ENCODE measurements at places on chromosomes 7 and 10. TPM values are rescaled to one million over a fixed set of nuclear protein-coding genes. Genes with fewer than 3 reads are reported as not detected.
A peak's percentile ranks its signal among the peaks of the same experiment; 100 is the strongest.

The DNAJC2 gene
- polyA plus RNA-seq = 55.2 TPM

The BICC1 gene
- 98.1 TPM for polyA plus RNA-seq

The MEOX2 gene
- polyA plus RNA-seq = 1.6 TPM

The TRIM74 gene
- 2.0 TPM for polyA plus RNA-seq

The PRF1 gene
- polyA plus RNA-seq = 0.20 TPM

The VIM gene
- 1,231 TPM for polyA plus RNA-seq

The TBX20 gene
- not detected for polyA plus RNA-seq

The NXPH1 gene
- 0.25 TPM for polyA plus RNA-seq

The NODAL gene
- polyA plus RNA-seq = 0.67 TPM

The NPC1L1 gene
- polyA plus RNA-seq = 2.3 TPM

- DNase-seq = no peak
Measured at GRCh38 chr7:112881-113280, 79.5 kb upstream of the FAM20C start.

- DNase-seq = no peak
Measured at GRCh38 chr10:110885932-110886674, 14.4 kb downstream of the PDCD4 start.

DNA sequence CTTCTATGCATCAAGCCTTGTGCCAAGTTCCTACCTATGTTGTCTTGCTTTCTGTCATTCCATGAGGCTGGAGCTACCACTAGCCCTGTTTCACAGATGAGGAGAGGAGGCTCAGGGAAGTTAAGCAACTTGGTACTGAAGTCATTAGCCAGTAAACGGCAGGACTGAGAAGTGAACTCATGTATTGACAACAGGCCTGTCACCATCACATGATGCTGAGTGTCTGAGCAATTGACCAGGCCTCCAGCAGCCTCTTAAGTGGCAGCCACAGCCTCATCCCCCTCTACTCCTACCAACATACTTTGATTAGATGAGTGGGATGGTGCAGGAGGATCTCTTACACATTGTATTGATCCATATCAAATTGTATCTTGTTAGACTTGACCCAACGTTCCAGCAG lies 317.6 kb downstream of the GRID1 start:
- DNase-seq = no peak

DNA sequence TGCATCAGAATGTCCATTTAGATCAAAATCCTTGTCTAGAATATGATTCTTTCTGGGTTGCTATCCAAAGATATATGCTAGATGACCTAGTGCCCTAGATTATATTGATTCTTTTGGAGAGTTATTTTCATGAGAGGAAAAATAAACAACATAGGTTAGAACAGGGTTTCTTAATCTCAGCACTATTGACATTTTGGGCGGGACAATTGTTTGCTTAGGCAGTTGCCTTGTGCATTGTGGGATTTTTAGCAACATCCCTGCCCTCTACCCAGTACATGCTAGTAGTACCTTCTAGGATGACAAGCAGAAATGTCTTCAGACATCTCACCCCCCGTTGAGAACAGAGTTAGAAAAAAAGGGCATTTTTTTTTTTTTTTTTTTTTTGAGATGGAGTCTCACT lies 25.1 kb upstream of the LAMB1 start:
- no peak for DNase-seq

GRCh38 chr10:12719365-12719764 lies 282.1 kb downstream of the CCDC3 start:
- DNase-seq = no peak

DNA sequence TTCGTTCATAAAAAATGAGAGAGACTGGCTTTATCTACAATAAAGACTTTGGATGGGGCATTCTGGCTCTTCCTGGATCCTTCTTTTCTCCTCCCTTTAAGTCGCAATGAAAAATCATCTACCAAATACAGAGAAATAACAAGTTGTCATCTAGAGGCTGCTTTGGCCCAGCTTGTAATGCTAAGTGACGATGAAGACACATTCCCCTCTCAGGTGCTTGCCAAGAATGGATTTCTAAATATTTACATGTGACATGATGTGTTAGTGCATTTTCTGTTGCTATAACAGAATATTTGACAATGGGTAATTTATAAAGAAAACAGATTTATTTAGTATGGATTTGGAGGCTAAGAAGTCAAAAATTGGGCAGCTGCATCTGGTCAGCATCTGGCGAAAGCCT lies 308.6 kb upstream of the NPVF start:
- DNase-seq = no peak

DNA sequence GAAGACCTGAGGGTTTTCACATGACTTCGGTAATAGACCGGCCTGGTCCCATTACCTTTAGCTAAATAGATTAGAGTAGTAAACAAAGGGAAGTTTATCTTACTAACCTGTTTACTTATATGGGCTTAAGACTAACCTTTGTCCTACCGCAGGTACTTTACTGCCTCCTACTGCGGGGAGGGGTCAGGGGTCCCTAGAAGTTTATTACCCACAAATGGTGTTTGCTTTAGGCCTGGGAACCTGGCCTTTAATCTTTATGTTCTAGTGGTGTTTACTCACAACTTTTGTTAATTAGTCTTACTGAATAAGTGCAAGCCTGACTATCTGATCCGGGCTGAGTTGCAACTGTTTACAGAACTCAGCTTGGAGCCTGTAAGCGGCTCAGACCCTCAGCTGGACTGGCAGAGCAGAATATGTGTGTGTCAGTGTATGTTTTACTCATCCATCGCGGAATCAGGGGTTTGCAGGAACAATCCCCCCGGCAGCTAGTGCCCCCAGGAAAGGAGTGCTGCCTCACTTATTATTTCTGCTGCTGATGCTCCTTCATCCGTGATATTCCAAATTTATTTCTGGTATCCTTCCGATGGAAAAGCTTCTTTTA lies 578.9 kb upstream of the SEMA3D start:
- DNase-seq = no peak

GRCh38 chr10:88066319-88066718 lies 202.9 kb downstream of the PTEN start:
- no peak for DNase-seq

- peak; percentile 48 for DNase-seq
Measured at GRCh38 chr7:98470485-98471240, 69.8 kb upstream of the BAIAP2L1 start.

GRCh38 chr7:40582539-40582938 lies 447.7 kb downstream of the SUGCT start:
- DNase-seq = no peak

GRCh38 chr10:51344371-51344770 lies 270.1 kb downstream of the PRKG1 start:
- no peak for DNase-seq

- DNase-seq = no peak
Measured at GRCh38 chr7:116574025-116574822, 49.4 kb downstream of the CAV1 start.

GRCh38 chr7:77752016-77752415 lies 46.2 kb downstream of the TMEM60 start:
- DNase-seq = no peak

- no peak for DNase-seq
Measured at GRCh38 chr10:125156739-125157480, 3.5 kb downstream of the CTBP2 start.

GRCh38 chr10:90787393-90788198 lies 70.2 kb downstream of the HTR7 start:
- DNase-seq = peak; percentile 22

GRCh38 chr7:29345590-29345989 lies 151.0 kb downstream of the CHN2 start:
- no peak for DNase-seq

GRCh38 chr10:8568401-8568800 lies 513.9 kb downstream of the GATA3 start:
- DNase-seq = no peak

DNA sequence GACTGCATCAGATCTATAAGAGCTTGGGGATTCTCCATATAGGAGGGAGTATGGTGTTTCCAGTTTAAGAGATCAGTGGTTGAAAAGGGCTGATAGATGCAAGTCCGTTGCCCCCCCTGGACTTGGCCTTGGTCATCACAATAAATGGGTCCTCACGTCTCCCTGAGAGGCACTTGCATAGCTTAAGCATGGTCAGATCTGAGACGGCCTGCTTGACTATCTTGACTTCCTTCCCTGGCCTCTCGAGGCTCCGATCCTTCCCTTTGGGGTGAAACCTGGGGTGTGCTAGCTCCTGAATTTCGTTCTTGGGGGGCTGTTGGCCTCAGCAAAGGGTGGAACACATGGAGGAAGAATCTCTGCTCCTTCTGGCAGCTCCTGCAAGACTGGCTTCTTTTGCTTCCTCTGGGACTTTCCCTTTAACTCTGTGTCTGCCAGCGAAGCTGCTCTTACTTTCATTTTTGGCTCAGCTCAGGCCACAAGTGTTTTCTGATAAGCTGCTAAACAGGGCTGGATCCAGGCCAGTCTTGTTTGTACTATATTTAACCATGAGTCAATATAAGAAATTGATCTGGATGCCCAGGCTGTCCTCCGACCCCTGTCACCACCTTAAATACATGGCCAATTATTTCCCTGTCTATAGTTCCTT lies 11.2 kb upstream of the ZNF485 start:
- DNase-seq = no peak

GRCh38 chr7:51012569-51013217 lies 230.0 kb upstream of the GRB10 start:
- DNase-seq = no peak

GRCh38 chr10:15652117-15652516 lies 67.6 kb downstream of the ITGA8 start:
- DNase-seq = no peak

GRCh38 chr7:151322906-151323305 lies 18.7 kb upstream of the NUB1 start:
- no peak for DNase-seq

DNA sequence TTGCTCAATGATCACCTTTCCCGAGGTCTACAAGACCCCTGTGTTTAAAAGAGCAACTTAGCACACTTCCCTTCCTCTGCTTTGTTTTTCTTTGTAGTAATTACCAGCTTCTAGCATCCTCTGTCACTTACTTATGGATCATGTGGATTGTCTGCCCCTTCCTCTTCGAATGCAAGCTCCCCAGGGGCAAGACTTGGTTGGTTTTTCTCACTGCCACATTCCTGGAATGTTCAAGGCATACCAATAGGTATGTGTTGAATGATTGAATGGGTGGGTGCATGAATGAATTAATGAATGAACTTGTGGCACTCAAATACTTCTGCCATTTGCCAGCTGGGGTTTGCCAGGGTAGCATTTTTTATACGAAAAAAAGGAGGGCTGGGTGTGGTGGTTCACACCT lies 294.0 kb downstream of the PRPF18 start:
- no peak for DNase-seq

GRCh38 chr7:96933067-96933645 lies 72.2 kb upstream of the DLX6 start:
- no peak for DNase-seq

DNA sequence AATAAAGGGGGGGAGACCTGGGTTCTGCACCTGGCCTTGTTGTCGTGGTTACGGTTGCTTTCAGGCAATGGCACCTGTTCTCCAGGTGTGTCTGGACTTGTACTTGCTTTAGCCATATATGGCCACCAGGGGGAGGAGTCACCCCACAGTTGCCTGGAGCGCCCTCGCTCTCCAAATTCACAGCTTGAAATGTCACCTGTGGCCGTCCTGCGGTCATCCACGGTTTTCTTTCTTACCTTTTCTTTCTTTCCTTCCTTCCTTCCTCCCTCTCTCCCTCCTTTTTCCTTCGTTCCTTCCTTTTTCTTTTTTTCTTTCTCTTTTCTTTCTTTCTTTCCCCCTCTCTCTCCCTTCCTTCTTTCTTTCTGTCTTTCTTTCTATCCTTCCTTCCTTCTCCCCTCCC lies 157.2 kb upstream of the ZNF92 start:
- DNase-seq = peak; percentile 47

GRCh38 chr10:3395458-3395861 lies 222.9 kb upstream of the PITRM1 start:
- DNase-seq = no peak

Data from left kidney (tissue), 8 donors.